ENCODE measurements at places on chromosomes 11 and 22.

- DNase-seq: no peak
Observed at GRCh38 chr11:71948314-71949027, 19.6 kb downstream of the RNF121 start.

DNA sequence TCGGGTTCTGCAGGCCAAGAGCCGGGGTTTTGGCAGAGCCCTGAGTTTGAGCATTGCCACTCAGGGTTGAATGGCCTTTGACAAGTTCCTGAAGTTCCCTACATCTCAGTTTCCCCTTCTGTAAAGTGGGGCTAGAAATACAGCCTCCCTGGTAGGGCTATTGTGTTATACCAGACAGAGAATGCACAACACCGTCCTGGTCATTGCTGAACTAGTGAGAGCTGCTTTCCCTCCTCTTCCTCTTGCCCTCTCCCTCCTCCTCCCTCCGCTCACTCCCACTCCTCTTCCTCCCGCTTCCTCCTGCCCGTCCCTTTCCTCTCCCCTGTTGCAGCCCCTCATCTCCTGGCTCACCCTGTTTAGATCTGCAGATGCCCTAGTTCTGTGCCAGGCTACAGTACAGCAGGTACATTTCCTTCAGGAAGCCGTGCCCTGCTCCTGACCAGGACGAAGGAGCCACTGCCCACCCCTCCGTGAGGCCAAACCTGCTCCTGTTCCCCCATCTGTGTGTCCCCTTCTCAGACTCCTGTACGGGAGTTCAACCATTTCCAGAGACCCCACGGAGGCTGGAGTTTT lies 91.5 kb upstream of the SHANK2 start:
- no peak for DNase-seq

DNA sequence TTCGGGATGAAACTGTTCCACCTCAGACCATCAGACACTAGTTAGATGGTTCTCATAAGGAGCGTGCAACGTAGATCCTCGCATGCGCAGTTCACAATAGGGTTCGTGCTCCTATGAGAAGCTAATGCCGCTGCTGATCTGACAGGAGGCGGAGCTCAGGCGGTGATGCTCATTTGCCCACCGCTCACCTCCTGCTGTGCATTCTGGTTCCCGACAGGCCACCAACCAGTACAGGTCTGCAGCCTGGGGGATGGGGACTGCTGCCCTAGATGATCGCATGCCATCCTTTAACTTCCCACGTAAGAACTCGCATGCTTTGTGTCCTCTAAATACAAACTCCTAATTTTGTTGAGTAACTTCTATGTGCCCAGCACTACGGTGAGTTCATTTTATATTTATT lies 62.6 kb downstream of the EFCAB6 start:
- DNase-seq: no peak

GRCh38 chr22:30327864-30328345 lies 1.2 kb upstream of the TBC1D10A start:
- no peak for DNase-seq

GRCh38 chr11:112163875-112164685 lies at the start of gene IL18:
Gene IL18 (minus strand): TSS chr11:112164094. CDS start chr11:112155053, 9,041 bp downstream.
- no peak for DNase-seq

- no peak for DNase-seq
Observed at GRCh38 chr22:44025171-44026065, 1.3 kb downstream of the PARVB start.

DNA sequence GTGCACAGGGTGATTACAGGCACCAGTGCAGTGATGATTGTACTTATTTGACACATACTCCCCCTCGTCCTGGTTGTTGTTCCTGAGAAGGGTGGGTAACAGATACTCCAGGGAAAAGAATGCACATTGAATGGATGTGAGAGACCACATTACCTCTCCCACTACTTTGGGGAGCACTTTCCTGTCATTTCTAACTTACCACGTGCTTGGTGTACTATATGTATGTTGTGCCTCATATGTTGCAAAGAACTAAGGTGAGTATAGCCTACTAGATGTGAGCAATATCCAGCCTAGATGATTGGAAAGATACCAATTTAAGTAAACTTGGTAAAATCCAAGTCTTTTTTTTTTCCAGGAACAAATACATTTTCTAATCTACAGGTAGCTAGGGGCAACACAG lies 14.3 kb upstream of the SCARF2 start:
- no peak for DNase-seq

DNA sequence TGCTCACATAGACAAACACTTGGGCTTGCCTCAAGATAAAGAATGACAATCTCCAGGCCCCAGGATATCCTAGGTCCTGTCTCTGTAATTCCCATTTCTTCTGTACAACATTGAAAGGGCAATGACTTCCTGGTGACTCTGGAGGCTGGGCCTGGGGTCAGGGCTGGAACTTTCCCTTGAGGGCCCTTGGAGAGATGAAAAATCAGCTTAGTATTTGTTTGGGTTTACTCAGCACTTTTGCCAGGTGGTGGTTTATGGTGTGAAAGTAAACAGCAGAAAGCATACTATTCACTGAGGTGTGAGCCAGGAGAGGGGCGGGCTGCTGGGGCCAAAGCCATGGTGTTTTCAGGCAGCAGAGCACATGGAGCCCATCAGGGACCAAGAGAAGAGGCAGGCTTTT lies 214.7 kb upstream of the NARS2 start:
- no peak for DNase-seq

DNA sequence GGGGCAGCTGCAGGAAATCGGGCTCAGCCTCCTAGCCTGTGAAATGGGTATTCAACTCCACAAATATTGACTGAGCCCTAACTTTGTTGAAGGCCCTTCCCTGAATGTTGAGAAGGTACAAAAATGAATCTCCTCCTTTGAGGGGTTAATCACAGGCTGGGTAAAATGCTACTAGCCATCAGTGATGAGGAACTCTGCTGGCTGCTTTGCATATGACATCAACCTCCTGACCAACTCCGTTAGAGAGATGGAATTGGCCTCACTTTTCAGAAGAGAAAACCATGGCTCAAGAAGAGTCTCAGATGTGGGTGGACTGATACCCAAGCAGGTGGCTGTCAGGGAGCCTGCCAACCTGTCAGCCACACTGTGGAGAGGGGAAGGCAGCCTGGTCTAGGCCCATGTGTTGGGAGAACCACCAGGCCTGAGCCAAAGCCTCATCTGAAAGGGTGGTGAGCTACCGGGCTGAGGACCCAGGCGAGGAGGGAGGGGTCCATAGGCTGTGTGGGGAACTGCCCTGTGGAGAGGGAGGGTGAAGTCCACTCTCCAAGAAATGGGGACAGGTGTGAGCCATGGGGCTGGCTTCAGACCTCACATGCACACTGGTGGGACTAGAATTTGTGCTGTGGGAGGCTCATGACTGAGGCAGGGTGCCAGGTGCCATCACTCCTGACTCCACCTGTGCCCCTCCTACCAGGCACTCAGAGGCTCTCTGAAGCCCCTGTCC lies 11.8 kb downstream of the CDCA5 start:
- no peak for DNase-seq

DNA sequence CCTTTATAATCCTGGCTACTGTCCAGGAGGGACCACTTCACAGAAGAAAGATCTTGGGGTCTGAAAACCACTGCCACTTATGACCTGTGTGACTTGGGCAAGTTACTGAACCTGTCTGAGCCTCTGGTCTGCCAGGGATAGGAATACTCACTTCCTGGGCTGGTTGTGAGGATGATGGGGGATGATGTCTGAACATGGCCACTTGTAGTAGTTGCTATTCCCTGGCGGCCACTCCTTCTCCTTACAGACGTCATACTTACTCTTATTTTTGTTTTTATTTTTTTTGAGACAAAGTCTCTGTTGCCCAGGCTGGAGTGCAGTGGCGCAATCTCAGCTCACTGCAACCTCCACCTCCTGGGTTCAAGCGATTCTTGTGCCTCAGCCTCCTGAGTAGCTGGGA lies 26.1 kb downstream of the CD82 start:
- DNase-seq: no peak

DNA sequence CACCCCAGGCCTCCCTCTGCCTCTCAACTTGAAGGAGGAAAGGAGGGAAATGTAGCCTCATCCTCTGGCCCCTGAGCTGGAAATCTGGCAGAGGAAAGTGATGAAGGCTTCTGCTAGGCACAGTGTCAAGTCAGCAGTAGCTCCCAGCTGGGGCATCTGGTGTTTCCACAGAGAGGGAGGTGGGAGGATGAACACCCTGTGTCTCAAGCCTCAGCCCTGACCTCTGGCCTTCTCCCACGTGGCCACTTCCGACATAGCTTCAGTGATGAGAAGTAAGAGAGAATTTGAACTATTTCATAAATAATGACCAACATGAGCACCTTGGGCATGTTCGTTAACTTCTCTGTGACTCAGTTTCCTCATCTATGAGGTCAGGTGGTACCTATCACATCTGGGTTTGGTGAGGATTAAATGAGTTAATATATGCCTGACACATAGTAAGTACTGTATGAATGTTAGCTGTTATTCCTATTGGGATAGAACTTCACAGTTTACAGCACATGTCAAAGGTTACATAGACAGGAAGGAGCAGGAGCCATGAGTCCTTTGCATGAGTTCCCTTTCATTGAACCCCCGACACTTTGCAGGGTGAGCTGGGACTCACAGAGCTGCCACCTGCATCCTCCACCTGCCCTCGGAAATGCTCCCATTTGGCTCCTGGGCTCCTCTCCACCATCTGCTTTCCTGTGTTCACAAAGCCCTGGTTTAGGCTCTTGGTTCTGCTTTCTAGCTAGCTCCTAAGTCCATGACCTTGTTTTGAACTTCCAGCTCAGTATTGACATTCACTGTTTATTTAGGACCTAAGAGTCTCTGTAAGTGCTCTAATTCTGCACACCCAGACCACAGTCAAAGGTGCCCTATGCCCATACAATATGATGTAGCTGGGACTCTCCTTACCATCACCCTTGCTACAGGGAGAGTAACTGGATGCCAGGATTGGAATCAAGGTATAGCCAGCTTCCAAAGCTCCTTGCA lies 61.7 kb downstream of the CSNK2A3 start:
- no peak for DNase-seq

DNA sequence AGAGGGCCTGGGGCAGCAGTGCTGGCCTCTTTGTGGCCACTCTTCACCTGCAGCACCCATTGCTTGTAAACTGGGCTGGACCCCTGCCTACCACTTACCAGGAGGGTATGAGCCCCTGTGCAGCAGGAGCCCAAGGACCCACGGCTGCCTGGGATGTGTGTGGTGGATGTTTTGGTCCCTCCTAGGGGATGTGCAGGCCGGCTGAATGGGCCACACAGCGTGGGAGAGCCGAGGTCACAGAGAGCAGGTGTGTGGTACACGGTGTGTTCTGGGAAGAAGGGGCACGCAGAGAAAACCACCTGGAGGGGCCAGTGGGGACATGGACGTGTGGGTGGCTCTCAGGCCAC lies 19.3 kb upstream of the GNB1L start:
- DNase-seq: no peak

DNA sequence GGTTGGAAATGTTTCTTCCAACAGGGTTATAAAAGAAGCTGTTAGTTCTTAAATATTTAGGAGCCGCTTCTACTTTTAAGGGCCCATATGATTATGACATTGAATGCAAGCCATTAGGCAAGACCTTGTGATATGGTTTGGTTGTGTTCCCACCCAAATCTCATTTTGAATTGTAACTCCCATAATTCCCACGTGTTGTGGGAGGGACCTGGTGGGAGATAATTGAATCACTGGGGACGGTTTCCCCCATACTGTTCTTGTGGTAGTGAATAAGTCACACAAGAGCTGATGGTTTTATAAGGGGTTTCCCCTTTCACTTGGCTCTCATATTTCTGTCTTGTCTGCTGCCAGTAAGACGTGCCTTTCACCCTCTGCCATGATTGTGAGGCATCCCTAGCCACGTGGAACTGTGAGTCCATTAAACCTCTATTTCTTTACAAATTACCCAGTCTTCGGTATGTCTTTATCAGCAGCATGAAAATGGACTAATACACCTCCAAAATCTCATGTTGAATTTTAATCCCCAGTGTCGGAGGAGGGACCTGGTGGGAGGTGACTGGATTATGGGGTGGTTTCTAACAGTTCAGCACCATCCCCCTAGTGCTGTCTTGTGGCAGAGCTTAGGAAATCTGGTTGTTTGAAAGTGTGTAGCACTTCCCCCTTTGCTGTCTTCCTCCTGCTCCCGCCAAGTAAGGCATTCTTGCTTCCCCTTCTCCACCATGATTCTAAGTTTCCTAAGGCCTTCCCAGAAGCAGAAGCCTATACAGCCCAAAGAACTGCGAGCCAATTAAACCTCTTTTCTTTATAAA lies 4.3 kb downstream of the CD59 start:
- peak; percentile 71 for DNase-seq

DNA sequence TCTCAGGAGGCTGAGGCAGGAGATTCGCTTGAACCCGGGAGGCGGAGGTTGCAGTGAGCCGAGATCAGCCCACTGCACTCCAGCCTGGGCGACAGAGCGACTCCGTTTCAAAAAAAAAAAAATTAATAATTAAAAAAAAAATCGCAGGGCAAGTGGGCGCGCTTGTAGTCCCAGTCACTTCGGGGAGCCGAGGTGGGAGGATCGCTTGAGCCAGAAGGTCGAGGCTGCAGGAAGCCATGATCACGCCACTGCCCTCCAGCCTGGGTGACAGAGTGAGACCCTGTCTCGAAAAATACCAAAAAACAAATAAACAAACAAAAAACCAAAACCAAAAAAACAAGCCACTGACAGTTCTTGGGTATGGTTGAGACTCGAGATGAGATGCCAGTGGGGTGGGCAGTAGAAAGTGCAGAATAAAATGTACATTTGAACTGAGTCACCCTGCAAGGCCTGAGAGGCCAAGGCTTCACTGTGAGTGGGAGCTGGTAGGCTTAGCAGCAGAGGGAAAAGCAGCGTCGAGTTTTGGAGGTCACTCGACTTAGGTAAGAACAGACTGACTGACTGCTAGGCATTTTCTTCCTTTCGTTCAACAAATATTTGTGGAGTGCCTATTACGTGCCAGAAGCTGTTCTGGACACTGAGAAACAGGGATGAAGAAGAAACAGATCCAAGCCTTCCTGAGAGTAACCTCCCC lies 635 bp upstream of the LDHA start:
- DNase-seq: peak; percentile 44

- DNase-seq: no peak
Observed at GRCh38 chr22:37521236-37521739, 2.1 kb upstream of the CARD10 start.

- DNase-seq: no peak
Observed at GRCh38 chr22:47736186-47737034, 974.0 kb downstream of the TBC1D22A start.

GRCh38 chr22:41951898-41952474 lies at the start of gene SMIM45:
Gene SMIM45 (plus strand): TSS chr22:41952150.
- DNase-seq: no peak

- no peak for DNase-seq
Observed at GRCh38 chr11:96841792-96842191, 452.0 kb downstream of the JRKL start.

- no peak for DNase-seq
Observed at GRCh38 chr11:8910649-8911026, 351 bp upstream of the AKIP1 start.

GRCh38 chr22:42172773-42173172 lies 42.2 kb upstream of the CYP2D6 start:
- DNase-seq: no peak

GRCh38 chr11:3123305-3123704 lies 41.8 kb downstream of the OSBPL5 start:
- DNase-seq: no peak
